Activated CD8-positive, alpha-beta memory T cell treated with anti-CD3 and anti-CD28 coated beads, Interleukin-2, amount 10 ng/mL, durations not matched to agents 7 days and 5 days (primary cell): ENCODE measurements at places on chromosomes 5 and 9.

GRCh38 chr5:160621526-160621925 is 199.9 kb downstream of the PTTG1 start:
- no peak for DNase-seq

DNA sequence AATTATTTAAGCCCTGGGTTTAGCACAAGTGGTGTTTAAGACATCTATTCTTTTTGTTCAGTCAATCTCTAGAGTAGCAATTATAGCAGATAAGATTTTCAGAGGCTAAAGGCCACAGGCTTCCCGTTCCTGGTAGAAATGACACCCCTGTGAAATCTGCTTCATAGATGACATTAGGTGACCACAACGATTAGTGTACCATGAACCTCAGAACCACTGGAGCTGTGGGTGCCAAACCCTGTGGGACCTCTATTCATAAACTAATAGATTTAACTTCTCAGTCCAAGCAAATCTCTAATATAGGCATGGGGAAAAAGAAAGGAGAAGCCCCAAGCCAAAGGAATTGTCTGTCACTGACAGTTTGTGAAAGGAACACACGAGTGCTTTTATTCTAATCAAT is 207.4 kb downstream of the ARRDC3 start:
- DNase-seq: no peak

DNA sequence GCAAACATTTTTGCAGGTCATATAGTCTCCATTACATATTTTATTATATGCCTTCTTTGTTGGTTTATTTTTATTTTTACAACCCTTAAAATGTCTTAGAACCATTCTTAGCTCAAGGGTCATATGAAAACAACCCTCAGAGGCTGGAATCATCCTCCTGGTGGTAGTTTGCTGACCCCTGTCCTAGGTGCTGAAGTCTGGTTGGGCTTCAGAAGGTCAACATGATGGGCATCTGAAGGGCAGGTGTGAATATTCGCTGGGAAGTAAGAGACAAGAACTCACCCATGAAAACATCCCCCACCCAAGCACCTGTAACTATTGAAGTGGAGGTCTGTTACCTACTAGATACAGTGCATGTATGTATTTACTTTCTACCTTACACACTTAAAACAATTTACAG is 75.4 kb downstream of the OSMR start:
- DNase-seq: no peak

DNA sequence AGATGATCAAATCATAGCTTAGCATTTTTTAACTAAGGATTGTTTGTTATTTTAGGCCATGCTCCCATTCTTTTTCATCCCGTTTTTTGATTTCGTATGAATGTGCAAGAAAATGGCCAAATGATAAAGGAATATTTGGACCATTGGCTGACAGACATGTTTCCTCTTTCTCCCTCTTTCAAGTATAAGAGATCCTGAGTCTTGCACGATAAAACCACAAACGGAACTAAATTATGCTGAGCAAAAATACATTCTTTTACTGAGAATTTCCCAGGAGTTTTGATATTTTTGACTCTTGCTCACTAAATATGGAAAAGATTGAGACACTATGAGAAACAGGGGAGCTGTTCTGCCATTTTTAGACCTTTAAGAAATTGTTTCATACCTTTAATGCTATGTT is 90.4 kb upstream of the KLF9 start:
- DNase-seq: no peak

DNA sequence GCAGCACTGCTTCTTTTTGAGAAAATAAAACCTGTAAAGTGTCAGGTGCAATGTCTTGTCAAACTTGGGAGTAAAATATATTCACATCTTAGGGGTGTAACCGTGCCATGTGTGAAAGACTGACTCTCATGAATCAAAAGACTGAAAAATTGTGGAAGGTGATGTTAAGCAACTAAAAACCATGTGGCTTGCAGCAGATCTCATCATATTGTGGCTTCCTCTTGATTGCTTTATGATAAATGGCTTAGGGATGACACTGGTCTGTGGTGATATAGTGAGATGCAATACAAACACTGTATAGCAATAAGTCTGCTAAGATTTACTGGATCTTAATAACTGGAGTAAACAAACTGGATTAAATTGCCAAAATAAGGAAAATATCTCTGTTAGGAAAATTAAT is 321.6 kb downstream of the EDIL3 start:
- DNase-seq: no peak

- no peak for DNase-seq
Measured at GRCh38 chr9:131149688-131150053, 24.3 kb downstream of the NUP214 start.

- DNase-seq: no peak
Measured at GRCh38 chr5:138366632-138367382, 14.3 kb downstream of the KDM3B start.

- no peak for DNase-seq
Measured at GRCh38 chr9:16139774-16140173, 586.9 kb downstream of the CCDC171 start.

GRCh38 chr5:2710910-2711309 is 40.6 kb downstream of the IRX2 start:
- DNase-seq: no peak

GRCh38 chr9:81028504-81028903 is 660.8 kb downstream of the TLE1 start:
- no peak for DNase-seq

- DNase-seq: no peak
Measured at GRCh38 chr9:8750639-8751051, 951.1 kb upstream of the DMAC1 start.

DNA sequence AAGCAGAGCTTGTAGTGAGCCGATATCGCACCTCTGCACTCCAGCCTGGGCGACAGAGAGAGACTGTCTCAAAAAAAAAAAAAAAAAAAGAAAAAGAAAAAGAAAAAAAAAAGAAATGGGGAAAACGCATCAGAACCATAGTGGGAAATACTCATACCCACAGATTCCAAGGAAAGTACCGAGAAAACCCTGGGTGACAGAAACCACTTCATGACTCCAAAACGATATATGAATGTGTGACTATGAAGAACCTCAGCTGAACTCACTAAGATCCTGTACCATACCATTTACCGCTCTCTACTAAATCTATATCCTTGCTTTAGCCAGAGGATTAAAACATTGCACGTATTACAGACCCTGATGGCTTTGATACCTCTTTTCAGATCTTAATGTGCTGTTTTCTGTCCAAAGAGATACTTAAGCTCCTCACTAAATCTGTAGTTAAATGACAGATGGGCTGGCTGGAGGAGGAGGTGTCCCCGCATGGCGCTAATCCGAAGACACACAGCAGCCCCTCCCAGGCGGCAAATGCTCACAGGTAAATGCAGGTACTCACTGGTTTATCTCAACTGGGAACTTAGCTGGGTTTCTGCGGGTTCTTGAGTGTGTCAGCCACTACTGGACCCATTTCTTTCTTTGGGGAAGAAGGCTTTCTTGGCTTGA is 2.8 kb downstream of the LPCAT1 start:
- DNase-seq: peak; percentile 39

DNA sequence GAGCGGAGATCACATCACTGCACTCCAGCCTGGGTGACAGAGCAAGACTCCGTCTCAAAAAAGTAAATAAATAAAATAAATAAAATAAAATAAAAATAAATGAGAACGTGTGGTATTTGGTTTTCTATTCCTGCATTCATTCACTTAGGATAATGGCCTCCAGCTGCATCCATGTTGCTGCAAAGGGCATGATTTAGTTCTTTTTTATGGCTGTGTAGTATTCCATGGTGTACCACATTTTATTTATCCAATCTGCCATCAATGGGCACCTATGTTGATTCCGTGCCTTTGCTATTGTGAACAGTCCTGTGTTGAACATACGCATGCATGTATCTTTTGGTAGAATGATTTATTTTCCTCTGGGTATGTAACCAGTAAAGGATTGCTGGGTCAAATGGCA is 8.8 kb upstream of the RASGEF1C start:
- no peak for DNase-seq
